NCI-H187 treated with DMSO at 0.1 percent for 48 hours (cell line): ENCODE measurements at places on chromosomes 2 and 18.

DNA sequence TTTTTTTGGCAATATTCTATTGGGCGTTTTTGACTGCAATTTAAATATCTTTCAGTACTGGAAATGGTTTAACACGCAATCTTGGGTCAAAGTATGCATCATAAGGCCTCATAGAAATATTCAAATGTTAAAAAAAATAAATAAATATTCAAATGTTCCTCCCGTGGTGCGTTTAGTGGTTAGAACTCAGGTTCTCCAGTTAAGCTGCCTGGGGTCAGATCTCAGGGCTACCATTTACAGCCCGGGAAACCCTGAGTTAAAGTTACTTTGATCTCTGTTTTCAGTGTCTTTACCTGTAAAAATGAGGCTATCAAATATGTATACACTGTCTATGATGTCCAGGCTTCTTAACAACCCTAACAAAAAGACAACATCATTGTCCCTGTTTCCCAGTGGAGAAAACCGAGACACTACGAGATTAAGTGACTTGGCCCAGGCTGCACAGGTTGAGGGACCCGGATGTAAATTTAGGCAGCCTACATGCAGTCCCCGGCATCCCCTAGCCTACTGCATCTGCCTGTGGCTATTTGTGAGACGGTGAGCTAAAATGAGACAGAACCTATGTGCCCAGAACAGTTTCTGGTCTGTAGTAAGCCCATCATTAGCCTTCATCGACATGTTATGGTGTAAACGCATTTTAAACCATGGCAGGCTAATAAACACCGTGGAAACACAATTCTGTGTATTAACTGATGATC is 1.7 kb downstream of the FHL2 start:
- no peak for DNase-seq

- DNase-seq: no peak
These were observed 1.4 kb downstream of the CLUL1 start for GRCh38 chr18:598124-598589.

DNA sequence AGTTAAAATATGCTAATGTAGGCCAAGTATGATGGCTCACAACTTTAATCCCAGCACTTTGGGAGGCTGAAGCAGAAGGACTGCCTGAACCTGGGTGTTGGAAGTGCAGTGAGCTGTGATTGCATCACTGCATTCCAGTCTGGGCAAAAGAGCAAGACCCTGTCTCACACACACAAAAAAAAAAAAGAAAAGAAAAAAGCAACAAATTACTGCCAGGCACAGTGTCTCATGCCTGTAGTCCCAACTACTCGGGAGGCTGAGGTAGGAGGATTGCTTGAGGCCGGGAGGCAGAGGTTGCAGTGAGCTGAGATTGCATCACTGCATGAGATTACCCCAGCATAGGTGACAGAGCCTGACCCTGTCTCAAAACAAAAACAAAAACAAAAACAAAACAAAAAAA is 110.6 kb downstream of the PRELID3A start:
- DNase-seq: no peak

DNA sequence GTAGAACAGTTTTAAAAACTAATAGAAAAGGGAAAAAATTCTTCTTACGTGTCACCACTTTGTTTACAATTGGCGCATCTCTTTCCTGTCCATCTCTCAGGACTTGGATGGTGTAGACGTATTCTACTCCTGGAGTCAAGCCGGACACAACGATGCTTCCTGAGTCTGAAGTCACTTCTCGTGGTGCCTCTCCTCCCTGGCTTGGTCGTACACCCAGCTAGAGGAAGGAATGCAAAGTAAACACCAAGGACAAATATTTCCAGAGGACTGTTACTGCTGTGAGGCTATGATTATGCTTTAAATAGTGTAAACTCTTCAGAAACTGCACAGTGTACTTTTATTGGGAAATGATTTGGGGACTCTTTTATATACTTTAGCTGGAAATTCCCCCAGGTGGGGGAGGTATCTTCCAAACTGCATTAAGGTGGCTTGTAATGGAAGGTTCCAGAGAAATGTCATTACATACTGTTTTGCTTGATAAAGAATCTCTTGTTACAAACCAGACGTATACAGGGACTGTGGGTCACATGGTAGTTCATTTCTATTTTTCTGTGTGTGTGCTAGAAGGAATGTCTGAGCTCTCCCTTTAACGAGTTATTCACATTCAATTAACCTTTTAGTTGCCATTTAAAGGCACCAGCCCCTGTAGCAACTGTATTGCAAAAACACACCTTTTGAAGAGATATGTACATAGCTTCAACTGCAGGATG is 38.1 kb downstream of the FN1 start:
- DNase-seq: no peak

DNA sequence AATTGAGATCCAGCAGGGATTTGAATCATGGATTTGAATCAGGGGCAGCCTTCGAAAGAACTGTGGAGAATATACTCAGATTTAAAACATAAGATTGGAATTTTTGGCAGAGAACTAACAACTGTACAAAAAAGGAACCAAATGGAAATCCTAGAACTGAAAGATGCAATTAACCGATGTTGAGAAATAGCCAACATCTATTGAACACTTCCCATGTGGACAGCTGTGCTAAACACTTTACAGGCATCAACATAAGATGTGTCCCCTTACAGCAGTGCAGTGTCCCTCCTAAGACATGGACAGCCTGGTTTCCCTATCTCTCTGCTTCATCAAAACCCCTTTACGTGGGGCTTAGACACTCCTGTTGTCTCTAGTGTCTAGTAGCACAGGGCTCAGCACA is 3.7 kb upstream of the IL1RN start:
- DNase-seq: no peak
